ENCODE measurements at places on chromosomes 2 and 18.

GRCh38 chr2:33380719-33381118 lies 95.7 kb upstream of the RASGRP3 start:
- DNase-seq = no peak

GRCh38 chr18:26457611-26458353 lies 90.6 kb downstream of the KCTD1 start:
- DNase-seq = no peak

- DNase-seq = no peak
Measured at GRCh38 chr2:18824325-18824790, 235.0 kb upstream of the NT5C1B start.

- no peak for DNase-seq
Measured at GRCh38 chr18:31245820-31246219, 72.1 kb upstream of the DSG1 start.

DNA sequence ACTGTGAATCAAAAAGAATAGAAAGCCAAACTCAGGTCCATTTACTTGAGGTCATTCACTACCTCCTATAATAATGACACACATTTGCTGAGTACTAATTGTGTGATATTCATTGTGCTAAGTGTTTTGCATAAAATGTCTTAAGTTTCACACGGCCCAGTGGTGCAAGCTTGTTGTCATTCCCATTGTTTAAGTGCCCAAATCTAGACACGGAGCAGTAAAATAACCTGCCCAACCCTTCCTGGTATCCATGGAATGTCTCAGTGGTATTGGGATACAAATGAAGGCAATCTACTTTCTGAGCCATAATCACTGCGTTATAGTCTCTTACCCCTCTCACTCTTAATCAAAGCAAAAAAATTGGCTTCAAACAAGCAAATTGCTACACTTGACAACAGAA lies 233.3 kb downstream of the NCKAP5 start:
- no peak for DNase-seq

DNA sequence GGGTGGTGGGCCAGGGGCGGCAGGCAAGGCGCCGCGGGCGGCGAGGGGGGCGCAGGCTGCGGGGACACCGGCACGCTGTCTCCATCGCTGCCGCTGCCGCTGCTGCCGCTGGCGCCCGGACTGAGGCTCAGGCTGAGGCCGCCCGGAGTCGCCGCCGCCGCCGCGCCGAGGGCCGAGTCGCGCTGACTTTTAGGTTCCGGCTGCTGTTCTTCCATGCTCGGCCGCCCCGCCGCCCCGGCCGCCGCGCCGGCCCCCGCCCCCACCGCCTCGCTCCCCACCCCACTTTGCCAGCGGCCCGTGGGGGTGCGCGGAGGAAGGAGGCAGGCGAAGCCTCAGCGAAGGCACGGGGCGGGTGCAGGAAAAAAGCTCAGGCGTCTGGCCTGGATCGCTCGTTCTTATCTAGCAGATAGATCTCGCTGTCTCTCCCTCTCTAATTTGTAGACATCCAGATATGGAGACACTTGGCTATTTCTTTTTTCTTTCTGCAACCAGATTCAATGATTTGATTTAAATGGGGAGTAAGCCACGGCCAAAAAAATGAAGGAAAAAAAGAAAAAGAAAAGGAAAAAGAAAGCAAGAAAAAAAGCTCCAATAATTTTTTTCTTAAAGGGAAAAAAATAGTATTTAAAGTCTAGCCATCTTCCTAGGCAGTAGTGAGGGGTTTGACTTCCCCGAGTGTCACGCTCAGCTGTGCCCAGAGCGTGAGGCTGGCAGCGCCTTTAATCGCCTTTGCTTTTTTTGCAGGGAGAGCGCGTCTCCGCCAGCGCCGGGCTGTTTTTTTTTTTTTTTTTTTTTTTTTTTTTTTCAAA lies at the start of gene EN1:
Gene EN1, minus strand, starts transcription at position 696 of the 809 bp plus-strand sequence. Its CDS starts 481 bp downstream, at position 215.
- no peak for DNase-seq

GRCh38 chr18:58105888-58106260 lies 61.8 kb downstream of the NEDD4L start:
- no peak for DNase-seq

DNA sequence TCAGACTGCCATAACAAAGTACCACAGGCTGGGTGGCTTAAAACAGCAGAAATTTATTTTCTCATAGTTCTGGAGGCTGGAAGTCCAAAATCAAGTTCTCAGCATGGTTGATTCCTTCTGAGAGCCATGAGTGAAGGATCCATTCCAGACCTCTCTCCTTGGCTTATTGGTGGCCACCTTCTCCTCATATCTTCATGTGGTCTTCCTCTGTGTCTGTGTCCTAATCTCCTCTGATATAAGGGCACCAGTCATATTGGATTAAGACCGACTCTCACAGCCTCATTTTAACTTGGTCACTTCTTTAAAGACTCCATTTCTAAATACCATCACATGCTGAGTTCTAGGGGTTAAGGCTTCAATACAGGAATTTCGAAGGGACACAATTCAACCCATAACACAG lies 65.1 kb downstream of the CFAP221 start:
- DNase-seq = no peak

DNA sequence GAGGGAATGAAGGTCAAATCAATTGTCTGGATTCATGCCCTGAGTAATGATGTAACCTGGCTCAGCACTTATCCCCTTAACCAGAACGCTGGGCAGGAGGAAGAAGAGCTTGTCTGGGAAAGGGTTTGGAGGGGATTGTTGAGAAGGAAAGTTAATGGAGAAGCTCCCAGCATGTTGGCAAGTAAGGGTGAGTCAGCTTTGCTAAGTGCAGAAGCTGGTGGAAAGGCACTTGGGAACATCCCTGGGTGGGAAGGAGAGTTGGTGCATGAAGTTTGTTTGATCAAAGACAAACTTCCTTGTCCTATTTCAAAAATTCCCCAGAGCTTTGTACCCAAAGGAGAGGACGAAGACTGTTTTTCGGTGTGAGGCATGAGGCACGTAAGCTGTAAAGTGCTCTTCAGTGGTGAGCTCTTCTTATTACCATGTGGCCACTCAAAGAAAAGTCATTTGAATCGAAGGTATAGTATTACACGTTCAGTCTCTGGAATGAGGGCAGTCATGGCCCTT lies 17.6 kb upstream of the DAW1 start:
- no peak for DNase-seq

DNA sequence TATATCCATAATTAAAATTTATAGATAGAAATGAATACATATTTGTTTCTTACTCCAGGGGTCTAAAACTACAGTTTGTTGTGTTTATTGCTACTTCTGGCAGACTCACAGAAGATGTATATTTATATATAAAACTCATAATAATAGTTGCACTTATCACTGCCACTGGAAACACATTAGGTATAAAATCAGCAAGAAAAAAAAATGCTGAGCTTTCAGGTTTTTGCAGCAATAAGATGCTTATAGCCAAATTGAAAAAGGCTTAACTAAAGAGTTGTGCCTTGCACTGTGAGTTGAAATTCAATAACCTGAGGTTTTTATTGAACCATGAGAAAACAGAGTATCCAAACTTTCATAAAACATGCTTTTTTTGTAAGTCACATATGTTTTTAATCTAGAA lies 623.9 kb upstream of the CRIM1 start:
- DNase-seq = no peak

- no peak for DNase-seq
Measured at GRCh38 chr2:144514616-144515091, 5.3 kb downstream of the ZEB2 start.

- DNase-seq = no peak
Measured at GRCh38 chr2:9582624-9583023, 27.0 kb upstream of the ADAM17 start.

DNA sequence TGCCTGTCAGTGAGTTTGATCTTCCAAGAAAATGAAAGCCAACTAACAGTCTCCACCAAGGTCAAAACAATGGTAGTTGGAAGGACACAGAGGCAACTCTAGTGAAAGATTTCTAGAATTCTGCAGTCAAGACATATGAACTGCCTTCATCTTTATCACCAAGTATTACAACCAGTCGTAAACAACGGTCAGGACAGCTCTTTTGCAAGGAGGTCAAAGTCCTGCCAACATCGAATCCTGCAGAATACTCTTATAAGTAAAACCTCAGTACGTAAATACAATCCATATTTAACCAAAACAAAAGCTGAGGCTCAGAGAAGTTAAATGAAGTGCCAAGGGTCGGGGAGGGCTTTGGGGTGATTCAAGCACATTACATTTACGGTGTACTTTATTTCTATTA lies 3.1 kb downstream of the FEZ2 start:
- DNase-seq = no peak

DNA sequence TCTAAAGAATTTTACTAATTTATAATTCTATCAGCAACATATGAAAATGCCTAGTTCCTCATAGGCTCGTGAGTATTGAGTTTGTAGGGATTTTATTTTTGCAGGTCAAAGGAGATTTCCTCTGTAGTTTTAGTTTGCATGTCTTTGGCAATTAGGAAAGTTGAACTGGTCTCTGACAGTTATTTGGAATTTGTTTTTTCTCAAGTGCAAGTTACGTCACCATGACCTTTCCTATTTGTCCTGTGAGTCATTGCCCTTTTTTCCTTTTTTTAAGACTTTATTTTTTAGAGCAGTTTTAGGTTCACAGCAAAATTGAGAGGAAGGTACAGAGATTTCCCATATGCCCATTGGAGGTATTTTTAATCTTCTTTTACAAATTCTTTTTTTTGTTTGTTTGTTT lies 29.0 kb downstream of the RAMP1 start:
- DNase-seq = no peak

DNA sequence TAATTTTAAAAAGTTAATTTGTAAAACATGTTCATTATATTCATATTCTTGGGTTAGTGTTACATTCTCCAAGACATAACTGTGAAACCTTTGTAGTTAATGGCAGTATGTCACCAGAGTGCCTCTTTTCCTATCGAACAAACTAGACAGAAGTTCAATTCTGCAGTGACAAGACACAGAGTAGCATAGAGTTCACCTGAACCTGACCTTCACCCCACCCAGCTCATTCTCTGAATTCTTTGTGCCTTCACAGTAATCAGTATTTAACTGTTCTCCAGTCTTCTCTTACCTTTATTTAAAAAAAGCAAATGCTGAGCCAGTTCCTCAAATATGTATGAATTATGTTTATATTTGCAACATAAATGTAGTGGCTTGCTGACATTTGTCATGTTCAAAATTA lies 52.9 kb upstream of the CHMP1B start:
- no peak for DNase-seq

GRCh38 chr2:207133458-207133819 lies 32.3 kb downstream of the KLF7 start:
- DNase-seq = no peak

- DNase-seq = no peak
Measured at GRCh38 chr2:57886161-57886786, 160.3 kb upstream of the VRK2 start.

GRCh38 chr2:193584522-193584938 lies 1389.8 kb upstream of the TMEFF2 start:
- no peak for DNase-seq

DNA sequence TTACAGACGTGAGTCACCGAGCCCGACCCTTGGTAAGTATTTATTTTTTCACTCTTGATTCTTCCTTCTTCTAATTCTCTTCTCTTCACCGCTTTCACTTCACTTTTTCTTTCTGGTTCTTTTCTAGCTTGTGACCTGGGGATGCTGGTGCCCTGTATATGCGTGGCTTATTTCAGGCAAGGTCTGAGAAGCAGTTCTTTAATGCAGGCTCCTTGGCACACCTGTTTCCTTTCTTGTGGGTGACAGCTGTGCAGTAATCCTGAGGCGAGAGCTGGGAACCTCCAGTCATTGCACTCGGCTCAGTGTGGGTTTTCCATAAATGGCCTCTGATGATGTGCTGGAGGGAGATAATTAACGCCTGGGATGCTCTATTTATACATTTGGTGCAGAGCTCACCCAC lies 193.8 kb downstream of the TSN start:
- no peak for DNase-seq

GRCh38 chr2:66667301-66667700 lies 232.4 kb downstream of the MEIS1 start:
- no peak for DNase-seq

- DNase-seq = no peak
Measured at GRCh38 chr2:217835931-217836891, 166.6 kb downstream of the TNS1 start.

GRCh38 chr2:158650646-158651357 lies 144.3 kb upstream of the DAPL1 start:
- no peak for DNase-seq

DNA sequence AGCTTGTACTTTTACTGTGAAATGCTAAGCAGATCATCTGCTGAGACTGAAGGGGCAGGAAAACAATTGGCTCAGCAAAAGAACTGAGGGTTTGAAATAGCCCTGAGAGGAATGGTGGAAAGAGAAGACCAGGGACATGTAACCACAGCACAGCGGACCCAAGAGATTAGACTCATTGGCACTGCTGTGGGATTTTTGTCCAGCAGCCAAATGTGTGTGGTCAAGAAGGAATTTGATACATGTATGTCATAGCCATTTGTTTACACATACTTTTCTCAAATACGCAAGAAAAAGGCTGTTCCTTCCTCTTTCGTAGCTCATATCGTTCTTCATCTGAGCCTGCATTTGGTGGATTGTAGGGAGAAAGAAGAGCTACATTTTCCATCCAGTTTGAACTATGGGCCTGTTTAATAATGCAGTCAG lies 73.8 kb downstream of the TRABD2A start:
- DNase-seq = no peak

DNA sequence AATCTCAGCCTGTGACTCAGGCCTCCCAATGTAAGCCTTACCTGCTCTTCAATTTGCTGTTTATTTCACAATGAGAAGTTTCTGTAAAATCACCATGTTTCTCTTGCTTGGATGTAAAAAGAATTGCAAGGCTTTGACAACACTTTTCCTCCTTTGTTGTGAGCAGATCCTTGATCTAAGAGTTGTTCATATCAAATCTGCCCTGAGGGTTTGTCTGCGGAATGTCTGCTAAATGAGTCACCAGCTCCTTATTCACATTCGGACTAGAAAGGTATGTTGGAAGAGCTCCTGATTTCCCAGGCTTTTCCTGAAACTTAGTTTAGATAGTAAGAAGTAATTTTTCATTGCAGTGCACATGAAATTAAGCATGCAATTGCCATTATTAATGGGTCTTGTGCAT lies 268.2 kb upstream of the TCF4 start:
- DNase-seq = no peak

GRCh38 chr2:240925568-240926515 lies 19.7 kb downstream of the CROCC2 start:
- DNase-seq = no peak
